ENCODE measurements at places on chromosomes 5 and 9.

DNA sequence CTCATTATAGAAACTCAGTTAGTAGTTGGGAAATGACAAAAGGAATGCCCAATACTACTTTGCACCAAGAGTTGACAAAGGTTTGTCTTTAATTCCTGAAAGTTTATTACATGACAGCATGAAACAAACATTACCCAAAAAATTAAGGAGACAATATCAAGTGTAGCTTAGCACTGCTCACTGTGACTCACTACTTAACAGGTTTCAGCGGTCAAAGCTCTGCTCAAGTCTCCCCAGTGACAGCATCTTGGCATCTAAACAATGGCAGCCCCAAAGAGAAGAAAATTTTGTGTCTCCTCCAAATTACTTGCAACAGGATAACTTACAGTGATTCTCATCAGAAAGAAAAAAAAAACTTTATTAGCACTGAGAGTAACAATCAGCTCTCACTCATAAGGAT is 1030.2 kb downstream of the EFNA5 start:
- DNase-seq = no peak

DNA sequence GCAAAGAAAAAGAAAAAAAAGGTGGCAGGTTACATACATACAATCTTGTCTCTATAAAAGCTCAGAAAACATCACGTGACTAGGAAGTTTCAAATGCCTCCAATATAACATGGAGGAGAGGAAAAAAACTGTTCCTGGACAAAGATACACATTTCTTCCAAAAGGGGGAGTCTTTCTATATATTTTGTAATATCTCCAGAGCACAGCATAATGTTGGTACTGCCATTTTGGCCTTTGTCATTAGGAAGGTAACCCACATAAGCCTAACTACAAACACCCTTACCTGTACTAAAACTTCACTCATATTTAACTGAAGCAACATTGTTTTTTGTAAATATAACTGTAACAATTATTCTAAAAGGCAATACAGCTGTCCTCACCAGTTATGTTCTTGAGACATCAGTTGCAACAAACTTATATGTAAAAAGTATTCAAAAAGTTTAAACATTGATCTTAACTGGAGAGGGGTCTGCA is 1.2 kb upstream of the BTF3 start:
- DNase-seq = peak; percentile 63

GRCh38 chr5:142874540-142874939 is 104.4 kb downstream of the ARHGAP26 start:
- DNase-seq = no peak

- DNase-seq = no peak
Observed at GRCh38 chr9:71901695-71902597, 9.0 kb downstream of the ABHD17B start.

DNA sequence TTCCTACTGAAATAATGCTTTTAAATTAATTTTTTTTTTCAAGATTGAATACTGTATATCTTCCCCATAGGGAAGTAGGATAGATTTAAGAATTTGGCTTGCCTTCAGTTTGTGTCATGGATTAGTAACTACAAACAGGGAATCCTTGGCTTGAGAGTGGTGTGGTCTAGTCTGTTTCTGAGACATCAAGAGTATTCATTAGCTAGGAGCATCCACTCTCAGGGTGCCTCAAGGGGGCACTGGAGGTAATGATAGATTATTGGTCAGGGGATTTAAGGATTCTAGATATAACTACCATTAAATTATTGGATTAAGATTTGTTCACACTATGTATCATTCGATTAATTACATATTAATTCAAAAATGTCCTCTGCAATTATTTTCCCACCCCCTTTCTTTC is 91.8 kb upstream of the TXNDC8 start:
- no peak for DNase-seq

DNA sequence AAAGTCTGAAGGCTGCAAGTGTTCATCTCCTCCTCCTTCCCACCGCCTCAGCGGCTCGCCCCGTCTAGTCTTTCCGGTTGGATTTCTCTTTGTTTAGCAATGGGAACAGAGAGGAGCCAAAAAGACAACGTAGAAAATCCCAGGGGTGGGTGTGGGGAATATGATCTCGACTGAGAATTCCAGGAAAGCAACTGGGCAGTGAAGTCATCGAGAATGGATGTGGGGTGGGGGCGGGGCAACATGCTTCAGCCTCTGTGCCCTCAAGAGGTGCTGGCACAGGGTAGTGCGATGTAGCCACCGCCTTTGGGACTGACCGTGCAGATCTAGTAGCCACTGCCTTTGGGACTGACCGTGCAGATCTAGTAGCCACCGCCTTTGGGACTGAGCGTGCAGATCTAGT is 12.9 kb downstream of the MSX2 start:
- no peak for DNase-seq

GRCh38 chr9:78167356-78167755 is 68.5 kb upstream of the CEP78 start:
- no peak for DNase-seq

DNA sequence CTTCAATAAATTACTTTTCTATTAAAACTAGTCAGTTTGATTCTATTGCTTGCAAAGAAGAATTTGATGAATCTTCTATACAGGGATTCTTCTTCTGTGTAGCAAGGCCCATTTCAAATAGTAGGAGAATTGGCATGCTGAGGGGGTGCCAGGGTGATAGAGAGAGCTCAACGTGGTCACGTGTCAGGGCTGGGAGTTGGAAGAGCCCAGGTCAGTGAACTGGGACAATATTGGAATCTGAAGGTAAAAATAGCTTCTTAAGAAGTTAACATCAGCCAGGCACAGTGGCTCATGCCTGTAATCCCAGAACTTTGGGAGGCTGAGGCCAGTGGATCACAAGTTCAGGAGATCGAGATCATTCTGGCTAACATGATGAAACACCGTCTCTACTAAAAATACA is 64.1 kb upstream of the TLE1 start:
- DNase-seq = no peak

GRCh38 chr9:79357194-79357593 is 214.6 kb upstream of the TLE4 start:
- no peak for DNase-seq
